ENCODE measurements at places on chromosomes 5 and 9.

DNA sequence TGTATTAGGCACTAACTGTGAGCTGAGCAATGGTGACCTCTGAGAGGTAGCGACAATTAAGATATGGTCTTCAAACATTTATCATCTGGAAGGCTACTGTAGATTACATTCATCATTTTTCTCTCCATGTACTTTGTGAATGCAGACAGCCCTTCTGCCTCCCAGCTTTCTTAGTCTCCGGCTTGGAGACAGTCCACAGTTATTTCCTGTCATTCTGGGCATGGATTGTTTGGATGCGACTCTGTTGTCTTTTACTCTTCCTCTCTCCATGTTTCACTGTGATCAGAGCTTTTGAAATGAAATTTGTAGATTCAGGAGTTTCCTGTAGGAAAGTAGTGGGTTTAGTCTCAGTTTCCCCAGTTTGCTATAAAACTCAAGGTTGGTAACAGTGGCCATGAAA, 20.5 kb downstream of the DMRT2 start:
- no peak for DNase-seq

GRCh38 chr5:111172504-111172903, 51.7 kb upstream of the CAMK4 start:
- no peak for DNase-seq

DNA sequence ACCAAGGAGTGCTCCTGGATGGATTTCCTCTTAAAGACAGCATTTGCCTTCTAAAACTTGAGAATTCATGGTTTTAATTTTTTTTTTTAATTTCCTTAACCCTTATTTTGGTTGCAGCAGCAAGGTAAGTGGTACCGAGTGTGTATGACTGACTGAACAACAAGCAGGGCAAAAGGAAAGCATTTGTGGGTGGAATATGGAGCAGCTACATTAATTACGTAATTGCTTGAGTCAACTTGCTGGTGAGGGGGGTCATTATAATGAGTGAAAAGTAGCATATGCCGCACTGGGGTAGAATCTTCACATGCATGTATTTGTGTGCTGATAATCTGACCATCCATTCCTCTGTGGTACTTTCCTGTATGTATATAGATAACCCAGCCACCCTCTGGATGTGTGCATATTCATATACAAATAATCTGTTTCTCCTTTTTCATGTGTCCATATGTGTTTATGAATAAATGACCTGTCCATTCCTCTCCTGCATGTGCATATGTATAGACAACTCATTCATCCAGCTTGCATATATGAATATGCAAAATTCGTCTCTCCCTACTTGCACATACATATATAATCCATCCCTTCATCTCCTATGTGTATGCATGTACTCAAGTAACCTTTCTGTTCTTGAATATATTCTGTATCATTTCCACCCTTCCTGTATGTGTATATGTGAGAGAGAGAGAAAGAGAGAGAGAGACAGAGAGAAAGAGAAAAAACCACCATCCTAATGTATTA, 147.5 kb upstream of the RUSC2 start:
- no peak for DNase-seq

GRCh38 chr5:56561455-56561854, 253.9 kb upstream of the MAP3K1 start:
- no peak for DNase-seq

GRCh38 chr5:63831381-63831780, 130.9 kb downstream of the HTR1A start:
- DNase-seq: no peak

DNA sequence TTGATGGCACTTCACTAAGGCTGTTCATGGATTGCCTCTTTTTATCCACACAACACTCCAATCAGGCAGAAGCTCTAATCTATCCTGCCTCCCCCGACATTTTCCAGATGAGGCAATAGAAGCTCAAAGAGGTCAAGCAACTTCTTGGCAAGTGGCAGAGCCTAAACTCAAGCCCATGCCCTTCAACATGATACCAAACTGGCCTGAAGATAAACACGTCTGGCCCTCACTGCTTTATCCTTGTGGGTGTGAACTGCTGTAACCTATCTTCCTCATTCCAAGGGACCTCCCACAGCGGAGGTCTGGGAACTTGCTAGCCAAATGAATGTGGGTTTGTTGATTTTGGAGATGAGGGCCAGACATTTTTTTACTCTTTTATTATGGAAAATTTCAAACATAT, 9.5 kb downstream of the SLC35A4 start:
- peak; percentile 71 for DNase-seq

- DNase-seq: no peak
These were observed 1935.3 kb upstream of the WWC1 start for GRCh38 chr5:166356096-166356495.

DNA sequence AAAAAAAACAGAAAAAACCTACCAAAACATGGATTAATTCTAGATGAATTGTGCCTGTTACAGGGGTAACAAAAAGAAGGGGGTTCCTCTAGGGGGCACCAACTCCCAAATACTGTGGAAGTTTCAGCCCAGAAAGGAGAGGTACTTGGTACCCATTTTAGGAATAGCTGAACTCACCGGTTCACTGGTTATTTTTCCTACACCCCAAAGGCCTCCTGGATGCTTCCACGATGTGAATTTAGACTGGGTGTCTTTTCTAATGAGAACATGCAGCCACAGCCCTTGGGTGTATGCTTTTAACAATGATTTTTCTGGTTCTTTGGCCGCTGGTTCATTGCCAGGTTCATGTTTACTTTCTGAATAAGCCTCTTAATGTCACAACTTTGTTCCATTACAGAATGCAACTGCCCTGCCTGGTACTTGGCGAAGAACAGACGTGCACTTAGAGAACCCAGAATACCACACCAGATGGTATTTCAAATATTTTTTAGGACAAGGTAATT, 46.7 kb downstream of the GARNL3 start:
- DNase-seq: no peak

- no peak for DNase-seq
These were observed 184.1 kb upstream of the ADRA1B start for GRCh38 chr5:159732220-159732619.

GRCh38 chr9:129561594-129562281, 59.2 kb downstream of the C9orf50 start:
- DNase-seq: no peak

DNA sequence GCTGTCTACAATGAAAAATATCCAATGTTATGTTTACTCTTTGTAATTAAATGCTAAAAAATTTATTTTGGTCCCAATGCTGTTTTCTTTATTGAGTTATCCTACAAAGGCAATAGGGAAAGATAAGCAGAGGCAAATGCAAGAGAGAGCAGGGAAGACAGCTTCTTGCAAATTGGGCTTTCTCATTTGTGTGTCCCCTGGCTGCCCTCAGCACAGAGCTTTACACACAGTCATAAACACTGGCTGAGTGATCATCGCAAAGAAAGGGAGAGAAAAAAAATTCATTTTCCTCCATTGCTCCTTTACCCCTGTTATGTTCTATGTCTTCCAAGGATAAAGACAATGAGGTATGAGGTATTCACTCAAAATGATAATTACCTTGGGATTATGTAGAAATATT, 2.3 kb upstream of the TSSK1B start:
- no peak for DNase-seq

GRCh38 chr9:123960366-123960765, 30.4 kb upstream of the DENND1A start:
- peak; percentile 22 for DNase-seq

- DNase-seq: no peak
These were observed 91.5 kb downstream of the APBA1 start for GRCh38 chr9:69580582-69581214.

- DNase-seq: no peak
These were observed 49.4 kb upstream of the COL5A1 start for GRCh38 chr9:134592018-134592818.

DNA sequence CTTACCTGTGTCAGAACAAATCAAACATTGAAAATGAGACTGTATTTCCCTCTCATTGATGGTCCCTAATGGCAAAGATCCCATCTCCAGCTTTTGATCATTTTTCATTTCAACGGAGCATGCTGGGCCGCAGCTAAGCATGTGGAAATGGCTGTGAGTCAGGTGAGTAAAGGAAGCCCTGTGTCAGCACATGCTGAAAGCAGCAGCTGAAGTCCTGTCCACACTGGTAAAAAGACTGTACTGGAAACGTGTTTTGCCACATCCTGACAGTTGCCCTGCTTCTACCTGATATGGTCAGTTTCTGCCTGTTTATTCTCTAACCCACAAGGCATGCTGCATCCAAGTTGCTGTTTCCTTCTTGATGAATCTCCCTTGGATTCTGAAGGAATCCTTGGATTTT, 330.1 kb downstream of the EFNA5 start:
- no peak for DNase-seq

DNA sequence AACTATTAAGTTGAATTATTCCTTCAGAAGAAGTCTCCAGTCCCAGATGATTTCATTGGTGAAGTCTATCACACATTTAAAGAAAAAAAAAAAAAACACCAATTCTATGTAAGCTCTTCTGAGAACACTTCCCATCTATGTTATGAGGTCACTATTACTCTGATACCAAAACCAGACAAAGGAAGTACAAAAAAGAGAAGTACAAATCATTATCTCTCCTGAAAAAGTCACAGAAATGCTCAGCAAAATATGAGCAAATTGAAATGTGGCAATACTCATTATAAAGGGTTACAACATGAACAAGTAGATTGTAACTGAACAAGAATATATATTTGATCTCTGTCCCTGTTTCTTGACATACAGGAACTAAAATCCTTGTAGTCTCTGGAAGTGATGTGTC, 280.4 kb downstream of the TLE1 start:
- no peak for DNase-seq

DNA sequence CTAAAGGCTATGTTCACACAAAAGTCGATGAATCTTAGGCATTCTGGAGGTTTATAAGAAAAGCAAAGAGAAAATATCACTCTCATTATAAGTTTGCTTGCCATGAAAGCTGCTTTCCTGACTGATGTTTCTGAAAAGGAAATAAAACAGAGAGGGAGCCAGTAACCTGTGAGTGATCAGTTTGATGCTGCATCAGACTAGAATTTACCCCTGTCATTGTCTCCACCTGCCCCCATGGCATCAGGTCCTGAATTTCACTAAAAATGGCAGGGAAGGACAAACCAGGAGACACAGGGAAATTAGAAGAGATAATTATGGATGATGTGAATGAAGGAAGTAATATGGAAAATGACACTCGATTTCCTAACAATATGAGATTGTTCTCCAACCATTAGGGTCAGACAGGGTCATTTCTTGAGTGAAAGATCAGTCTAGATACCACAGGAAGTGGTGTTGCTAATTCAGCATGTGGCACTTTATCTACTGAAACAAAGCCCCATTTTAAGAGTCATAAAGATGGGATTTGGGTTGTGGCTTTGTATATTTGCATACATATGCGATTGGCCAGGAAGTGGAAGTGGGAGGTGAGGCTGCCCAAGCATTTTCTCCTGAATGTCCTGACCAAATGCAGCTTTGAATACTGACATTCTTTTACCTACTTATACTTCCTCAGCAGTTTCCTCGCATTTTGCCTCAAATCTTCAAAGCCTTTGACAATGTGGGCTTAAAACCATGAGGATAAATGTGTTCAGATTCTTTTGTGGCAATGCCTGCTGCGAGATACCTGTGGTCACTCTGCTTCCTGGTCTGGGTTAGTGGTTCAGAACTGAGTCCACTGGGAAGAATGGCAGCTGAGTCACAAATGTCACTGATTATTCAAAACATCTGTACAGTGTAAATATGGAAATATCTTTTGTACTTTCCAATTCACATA, 29.7 kb downstream of the MEGF10 start:
- DNase-seq: peak; percentile 17

DNA sequence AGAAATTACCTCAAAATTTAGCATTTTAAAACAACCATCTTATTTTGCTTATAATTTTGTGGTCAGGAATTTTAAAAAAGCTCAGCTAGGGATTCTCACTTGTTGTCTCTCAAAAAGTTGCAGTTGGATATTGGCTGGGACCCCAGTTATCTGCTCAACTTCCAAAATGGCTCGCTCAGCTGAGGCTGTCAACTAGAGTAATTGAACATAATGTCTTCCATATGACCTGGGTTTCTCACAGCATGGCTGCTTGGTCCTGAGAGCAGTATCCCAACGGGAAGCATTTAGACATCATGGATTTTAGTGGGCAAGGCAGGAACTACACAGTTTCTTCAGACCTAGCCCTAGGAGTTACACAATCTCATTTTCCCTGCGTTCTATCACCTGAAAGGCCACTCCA, 63.6 kb upstream of the SPEF2 start:
- DNase-seq: no peak

GRCh38 chr5:41410737-41411136, 99.7 kb downstream of the PLCXD3 start:
- no peak for DNase-seq

DNA sequence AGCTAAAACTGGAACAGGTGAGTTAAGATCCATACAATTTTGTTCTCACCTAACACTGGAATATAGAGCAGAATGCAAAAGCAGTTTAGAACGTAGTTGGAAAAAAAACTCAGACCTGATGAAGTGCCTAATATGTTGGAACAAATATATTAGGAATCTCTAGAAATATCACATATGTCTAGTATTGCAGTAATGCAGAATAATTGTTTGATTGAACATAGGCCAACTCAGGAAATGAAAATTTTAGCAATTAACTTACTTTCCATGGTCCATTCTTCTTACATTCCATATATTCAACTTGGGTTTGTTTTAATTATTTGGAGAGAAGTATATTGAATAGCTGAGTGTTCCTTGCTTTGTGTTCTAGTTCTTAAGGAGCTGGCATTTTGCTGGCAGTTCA, 111.8 kb upstream of the ADAMTSL1 start:
- no peak for DNase-seq

DNA sequence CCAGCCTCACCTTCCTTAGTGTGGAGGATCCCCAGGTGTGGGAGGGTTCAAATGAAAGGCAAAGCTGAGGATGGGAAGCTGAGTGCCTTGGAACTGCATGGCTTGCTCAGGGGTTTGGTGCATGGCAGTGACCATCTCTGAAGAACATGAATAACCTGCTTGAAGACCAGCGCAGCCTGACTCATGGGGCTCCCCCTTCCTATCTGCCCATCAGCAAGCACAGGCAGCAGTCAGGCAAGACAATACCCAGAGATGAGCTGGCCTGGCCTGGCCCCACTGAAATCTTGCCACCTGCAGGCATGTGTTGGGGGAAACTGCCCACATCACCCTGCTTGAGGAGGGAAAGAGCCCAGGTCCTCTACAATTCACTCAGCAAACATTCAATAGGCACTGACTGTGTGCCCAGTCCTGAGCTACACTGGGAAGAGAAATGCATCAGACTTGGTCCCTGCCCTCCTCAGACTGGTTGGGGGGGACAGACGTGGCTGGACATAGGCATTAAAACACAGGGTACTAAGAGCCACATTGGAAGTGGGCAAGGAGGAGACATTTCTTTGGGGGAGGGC, 105.0 kb upstream of the ALDH1B1 start:
- no peak for DNase-seq

- DNase-seq: no peak
These were observed 113.8 kb downstream of the ANKRD18B start for GRCh38 chr9:33637881-33638280.

Data from suppressor macrophage (primary cell).